ENCODE measurements at places on chromosomes 13 and 19.
A peak's percentile ranks its signal among the peaks of the same experiment; 100 is the strongest.

DNA sequence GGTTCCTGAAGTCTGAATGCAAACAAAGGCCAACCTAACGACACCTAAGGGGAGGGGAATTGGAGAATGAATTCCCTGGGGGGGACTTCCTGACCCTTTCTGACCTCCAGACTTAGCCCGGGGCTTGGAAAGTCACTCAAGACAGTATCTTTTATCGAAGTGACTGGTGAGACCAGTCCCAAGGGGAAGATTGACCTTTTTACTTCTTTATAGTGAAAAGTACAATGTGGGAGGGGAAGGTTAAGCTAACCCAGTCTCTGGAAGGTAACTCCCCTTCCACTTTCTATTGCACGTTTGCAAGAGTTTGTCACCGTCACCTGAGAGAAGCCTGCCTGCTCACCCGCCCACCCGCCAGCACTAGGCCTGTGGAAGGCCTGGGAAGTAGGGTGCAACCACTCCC lies 111.9 kb downstream of the EFNB2 start:
- DNase-seq: no peak

DNA sequence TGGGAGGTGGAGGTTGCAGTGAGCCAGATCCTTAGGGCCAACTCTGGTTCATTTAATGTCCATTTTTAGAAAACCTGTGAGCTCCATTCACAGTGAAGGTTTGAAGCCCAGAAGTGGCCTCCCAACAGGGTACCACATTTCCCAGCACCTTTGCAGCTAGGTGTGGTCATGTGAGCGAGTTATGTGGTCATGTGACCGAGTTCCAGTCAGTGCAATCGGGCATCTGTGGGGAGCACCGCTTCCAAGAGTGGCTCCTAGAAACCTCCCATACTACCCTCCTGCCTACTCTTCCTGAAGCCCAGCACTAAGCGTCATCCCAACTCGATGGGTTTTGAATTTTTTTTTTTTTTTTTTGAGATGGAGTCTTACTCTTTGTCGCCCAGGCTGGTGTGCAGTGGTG lies 663 bp upstream of the PLA2G4C start:
- no peak for DNase-seq

GRCh38 chr13:23550163-23550562 lies 20.0 kb upstream of the TNFRSF19 start:
- DNase-seq: no peak

GRCh38 chr13:52794589-52794988 lies 53.9 kb downstream of the PCDH8 start:
- DNase-seq: no peak

DNA sequence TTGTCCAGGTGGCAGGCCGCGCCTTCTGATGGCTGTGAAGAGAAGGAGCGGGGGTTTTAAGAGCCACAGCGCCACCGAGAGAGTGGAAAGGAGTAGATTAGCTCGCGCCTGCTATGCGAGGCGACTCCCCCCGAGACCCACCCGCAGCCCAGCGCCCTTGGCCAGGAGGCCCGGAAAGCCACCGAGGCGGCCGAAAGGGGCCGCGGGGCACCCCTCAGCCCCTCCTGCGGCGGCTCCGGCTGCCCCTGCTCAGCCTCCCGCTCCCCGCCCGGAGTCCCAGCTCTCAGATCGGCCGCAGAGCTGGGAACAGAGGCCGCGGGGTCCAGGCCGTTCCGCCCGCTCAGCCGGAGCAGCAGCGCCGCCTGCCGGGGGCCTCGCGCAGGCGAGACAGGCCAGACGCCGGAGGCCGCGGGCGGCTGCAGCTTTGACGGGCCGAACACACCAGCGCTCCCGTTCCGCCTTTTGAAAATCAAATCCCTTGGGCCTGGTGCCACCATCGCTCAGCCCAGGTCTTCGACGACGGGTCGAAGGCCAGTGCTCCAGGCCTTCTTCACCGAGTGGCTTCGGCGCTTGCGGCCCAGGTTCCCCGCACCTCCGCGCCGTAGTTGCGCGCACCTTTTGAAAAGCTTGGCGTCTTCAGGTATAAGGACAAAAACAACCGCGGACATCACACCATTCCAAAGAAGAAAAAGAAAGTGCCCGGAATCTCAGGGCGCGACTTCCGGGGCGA lies 15.3 kb downstream of the CDX2 start:
- DNase-seq: peak; percentile 19

- no peak for DNase-seq
These were observed 1238.0 kb downstream of the PCDH17 start for GRCh38 chr13:58869566-58869965.

GRCh38 chr13:26498656-26499601 lies 58.6 kb upstream of the WASF3 start:
- DNase-seq: no peak

DNA sequence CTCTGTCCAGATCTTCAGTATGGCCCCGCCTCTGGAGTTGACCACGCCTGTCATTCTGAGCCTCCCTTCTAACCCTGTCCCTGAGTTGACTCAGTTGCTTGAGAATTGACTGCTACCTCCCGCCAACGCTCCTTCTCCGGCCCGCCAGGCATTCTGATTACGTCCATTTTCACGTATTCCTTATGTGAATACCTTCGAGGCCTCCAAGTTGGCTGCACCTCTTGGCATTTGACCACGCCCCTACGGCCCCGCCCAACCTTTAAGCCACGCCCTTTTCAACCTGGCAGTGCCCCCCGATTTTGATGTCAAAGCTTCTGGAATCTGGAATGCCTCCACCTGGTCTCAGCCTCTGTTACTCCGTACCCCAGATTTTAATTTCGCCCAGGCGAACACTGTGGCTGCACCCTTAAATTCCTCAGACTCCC lies 1.7 kb upstream of the EML2 start:
- DNase-seq: no peak

DNA sequence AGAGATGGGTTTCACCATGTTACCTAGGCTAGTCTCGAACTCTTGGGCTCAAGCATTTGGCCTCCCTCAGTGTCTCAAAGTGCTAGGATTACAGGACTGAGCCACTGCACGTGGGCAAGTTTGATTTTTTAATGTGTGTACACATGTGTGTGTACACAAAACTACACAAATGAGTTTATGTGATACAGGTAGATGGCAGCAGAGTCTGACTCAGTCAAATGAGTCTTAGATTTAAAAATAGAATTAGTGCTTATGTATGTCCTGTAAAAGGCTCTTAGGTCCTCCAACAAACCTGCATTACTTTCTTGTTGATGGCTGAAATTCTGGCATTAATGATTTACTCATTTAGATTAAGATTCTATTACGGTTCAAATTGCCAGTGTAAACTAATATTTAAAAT lies 293.7 kb downstream of the PCDH17 start:
- DNase-seq: no peak

- no peak for DNase-seq
These were observed 48.0 kb downstream of the LNX2 start for GRCh38 chr13:27572234-27572901.

GRCh38 chr13:98542568-98543377 lies 34.1 kb downstream of the STK24 start:
- DNase-seq: no peak

- DNase-seq: no peak
These were observed 273.4 kb downstream of the DCLK1 start for GRCh38 chr13:35857769-35858168.

GRCh38 chr19:6717441-6717971 lies 2.9 kb downstream of the C3 start:
- no peak for DNase-seq

DNA sequence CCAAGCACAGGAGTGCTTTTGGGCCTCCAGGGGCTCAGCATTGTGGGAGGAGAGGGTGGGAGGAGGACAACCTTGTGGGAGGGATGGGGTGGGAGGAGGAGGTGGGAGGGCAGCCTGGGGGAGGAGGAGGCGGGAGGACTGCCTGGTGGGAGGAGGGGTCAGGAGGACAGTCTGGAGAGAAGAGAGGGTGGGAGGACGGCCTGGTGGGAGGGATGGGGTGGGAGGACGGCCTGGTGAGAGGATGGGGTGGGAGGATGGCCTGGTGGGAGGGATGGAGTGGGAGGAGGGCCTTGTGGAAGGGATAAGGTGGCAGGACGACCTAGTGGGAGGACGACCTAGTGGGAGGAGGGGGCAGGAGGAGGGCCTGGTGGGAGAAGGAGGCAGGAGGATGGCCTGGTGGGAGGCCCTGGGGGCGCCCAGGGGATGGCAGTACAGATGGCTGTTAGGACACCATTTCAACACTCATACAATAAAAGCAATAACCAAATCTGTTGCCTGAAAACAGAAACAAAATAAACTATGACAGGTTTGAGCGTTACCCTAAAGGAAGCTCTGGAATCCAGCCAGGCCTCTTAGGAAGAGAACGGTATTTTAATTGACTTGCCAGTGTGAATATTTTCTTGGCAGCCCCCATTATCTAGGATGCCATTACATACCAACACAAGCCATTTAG lies 63.7 kb downstream of the CRYL1 start:
- no peak for DNase-seq

GRCh38 chr19:35797663-35798062 lies 15.0 kb downstream of the PRODH2 start:
- DNase-seq: no peak

DNA sequence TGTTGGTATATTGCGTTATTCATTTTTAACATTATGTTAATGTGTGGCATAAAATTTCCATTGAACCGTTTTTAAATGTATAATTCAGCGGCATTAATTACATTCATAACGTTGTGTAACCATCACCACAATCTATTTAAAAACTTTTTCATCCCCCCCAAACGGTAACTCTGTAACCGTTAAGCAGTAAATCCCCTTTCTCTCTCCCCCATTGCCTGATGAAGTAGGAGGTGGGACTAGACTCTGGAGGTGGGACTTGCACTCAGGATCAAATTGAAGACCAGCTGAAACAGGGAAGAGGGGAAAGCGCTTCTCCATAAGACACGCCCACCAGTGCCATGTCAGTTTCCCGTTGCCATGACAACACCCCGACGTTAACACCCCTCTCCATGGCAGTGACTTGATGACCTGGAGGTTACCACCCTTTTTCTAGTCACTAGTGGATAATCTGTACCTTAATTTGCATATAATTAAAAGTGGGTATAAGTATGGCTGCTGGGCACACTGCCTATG lies 16.8 kb downstream of the CLEC11A start:
- DNase-seq: no peak

Measured in hippocampal formation (tissue), 2 donors.